ENCODE measurements at places on chromosomes 7 and 10. TPM values are rescaled to one million over a fixed set of nuclear protein-coding genes. Genes with fewer than 3 reads are reported as not detected.

GRCh38 chr7:3246127-3246526, 54.9 kb upstream of the SDK1 start:
- no peaks in the 10 kb centered on the region for H3K36me3 ChIP-seq
- no peak overlapping the region for H3K4me3 ChIP-seq
- no peak overlapping the region for H3K27ac ChIP-seq
- no peaks in the 10 kb centered on the region for H3K27me3 ChIP-seq
- no peak for DNase-seq

CDC14C gene
- total RNA-seq = not detected

DNA sequence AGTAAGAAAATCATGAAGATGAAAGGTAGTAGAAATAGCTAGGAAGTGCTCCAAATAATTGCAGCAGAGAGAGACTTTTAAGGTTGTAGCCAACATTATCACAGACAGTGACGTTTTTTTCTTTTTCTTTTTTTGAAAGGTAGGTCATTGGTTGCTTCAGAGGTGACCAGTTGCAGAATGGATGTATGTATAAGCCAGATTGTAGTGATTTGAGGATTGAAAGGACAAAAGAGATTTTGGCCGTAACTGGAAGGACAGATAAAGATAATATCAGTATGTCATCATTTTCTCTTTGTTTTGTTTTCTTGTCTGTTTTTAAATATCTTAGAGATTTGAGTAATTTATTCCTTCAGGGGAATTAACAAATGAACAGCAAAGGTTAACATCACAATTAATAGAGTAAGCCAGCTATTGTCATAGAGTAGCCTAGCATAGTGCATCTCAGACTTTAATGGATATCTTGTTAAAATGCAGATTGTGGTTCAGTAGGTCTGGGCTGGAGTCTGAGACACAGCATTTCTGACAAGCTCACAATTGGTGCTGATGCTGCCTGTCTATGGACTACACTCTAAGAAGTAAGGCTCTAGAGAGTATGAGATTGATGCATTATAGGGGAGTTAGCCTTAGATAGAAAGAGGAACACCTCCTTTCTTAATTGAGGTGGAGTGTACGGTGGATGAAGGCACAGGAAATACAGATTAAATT, 28.3 kb downstream of the CDK13 start:
- no peak for DNase-seq
- no peaks in the 10 kb centered on the region for H3K27me3 ChIP-seq
- no peak overlapping the region for H3K27ac ChIP-seq

DNA sequence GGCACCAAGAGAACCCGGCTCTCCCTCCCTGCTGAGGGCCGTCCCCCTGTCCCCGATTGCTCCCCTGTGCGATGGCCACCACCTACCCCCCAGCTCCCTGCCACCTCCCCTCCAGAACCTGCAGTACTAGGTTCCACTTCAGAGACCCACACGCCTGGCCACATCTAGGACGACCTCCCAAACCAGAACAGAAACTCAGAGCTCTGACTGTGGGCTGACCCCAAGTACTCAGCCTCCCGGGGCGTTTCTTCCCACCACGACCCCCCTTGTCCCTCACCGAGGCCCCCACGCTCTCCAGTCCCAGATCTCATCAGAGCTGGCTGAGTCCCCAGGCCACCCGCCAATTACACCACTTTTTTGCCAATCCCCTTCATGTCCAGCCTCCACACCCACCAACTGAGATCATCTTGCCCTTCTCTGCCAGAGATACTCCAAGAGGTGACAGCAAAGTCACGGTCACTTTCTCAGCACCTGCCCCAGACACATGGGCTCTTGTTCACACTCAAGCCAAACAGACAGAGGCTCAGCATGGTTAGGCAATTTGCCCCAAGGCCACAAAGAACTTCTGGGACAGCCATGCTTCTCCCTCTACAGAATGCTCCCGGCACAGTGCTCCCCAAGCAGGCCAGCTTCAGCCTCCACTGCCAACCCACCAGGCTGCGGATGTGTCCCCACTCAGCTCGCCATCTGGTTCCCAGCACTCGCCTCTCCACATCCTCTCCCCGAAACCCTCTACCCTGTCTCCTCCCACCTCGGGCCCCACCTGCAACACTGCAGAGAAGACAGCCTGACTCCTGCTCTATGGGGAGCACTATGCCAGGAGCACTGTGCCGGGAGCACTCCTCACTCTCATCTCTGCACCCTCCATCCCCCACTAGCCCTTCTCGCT, 4.7 kb downstream of the TMEM120A start:
- H3K4me3 ChIP-seq = no peak overlapping the region
- no peaks in the 10 kb centered on the region for H3K4me1 ChIP-seq
- H3K27me3 ChIP-seq = no peaks in the 10 kb centered on the region
- peak overlapping the region; percentile 22 for H3K27ac ChIP-seq

- H3K27ac ChIP-seq = no peak overlapping the region
- H3K4me3 ChIP-seq = no peak overlapping the region
- DNase-seq = no peak
These were observed 495.8 kb downstream of the PARD3 start for GRCh38 chr10:34319197-34319846.

GRCh38 chr10:4062751-4063150, 277.7 kb upstream of the KLF6 start:
- no peak for DNase-seq
- no peak overlapping the region for H3K27ac ChIP-seq
- H3K4me3 ChIP-seq = no peak overlapping the region
- no peaks in the 10 kb centered on the region for H3K36me3 ChIP-seq

SERPINE1 gene
- 693 TPM for total RNA-seq

- no peaks in the 10 kb centered on the region for H3K4me1 ChIP-seq
- no peaks in the 10 kb centered on the region for H3K36me3 ChIP-seq
- H3K4me3 ChIP-seq = no peak overlapping the region
- no peaks in the 10 kb centered on the region for H3K27me3 ChIP-seq
- no peak for DNase-seq
These were observed 113.3 kb downstream of the ARHGAP22 start for GRCh38 chr10:48491392-48492139.

Data from aorta (tissue), 5 donors.